ENCODE measurements at places on chromosomes 16 and 17. TPM values are rescaled to one million over a fixed set of nuclear protein-coding genes. Genes with fewer than 3 reads are reported as not detected.
A peak's percentile ranks its signal among the peaks of the same experiment; 100 is the strongest.

The PNMT gene
- not detected for total RNA-seq

The TNFSF13 gene
- total RNA-seq = not detected

The CD300LG gene
- not detected for total RNA-seq

The PRSS36 gene
- not detected for total RNA-seq

The PPY gene
- not detected for total RNA-seq

The DNAAF8 gene
- total RNA-seq = 6.4 TPM

The SLC5A11 gene
- total RNA-seq = 0.50 TPM

The CTDNEP1 gene
- total RNA-seq = 19.8 TPM

The CCR7 gene
- total RNA-seq = not detected

The KRTAP9-7 gene
- not detected for total RNA-seq

GRCh38 chr16:47395733-47396498, 64.9 kb downstream of the ITFG1 start:
- DNase-seq = no peak

DNA sequence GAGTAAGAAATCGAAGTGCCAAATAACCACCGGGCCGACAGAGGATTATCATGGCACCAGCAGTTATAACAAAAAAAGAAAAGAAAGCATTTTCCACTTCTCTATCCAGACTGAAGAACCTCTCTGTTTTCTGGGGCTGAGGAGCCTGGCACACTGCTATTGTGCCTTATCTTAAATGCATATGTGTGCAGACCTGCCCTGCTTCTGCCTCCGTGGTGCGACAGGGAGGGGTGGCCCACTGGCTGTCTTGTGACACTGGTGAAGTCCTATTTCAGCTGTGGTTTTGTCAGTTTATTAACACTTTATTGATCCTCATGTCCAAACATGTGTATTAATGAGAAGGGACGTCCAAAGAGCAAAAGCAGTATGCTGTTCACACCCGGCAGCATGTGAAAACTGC, 55.4 kb downstream of the CDK5R1 start:
- no peak for DNase-seq

- no peak for DNase-seq
Measured at GRCh38 chr17:19019041-19019941, 14.7 kb upstream of the FAM83G start.

- DNase-seq = peak; percentile 49
Measured at GRCh38 chr16:50146479-50147435, 6.3 kb upstream of the TENT4B start.

DNA sequence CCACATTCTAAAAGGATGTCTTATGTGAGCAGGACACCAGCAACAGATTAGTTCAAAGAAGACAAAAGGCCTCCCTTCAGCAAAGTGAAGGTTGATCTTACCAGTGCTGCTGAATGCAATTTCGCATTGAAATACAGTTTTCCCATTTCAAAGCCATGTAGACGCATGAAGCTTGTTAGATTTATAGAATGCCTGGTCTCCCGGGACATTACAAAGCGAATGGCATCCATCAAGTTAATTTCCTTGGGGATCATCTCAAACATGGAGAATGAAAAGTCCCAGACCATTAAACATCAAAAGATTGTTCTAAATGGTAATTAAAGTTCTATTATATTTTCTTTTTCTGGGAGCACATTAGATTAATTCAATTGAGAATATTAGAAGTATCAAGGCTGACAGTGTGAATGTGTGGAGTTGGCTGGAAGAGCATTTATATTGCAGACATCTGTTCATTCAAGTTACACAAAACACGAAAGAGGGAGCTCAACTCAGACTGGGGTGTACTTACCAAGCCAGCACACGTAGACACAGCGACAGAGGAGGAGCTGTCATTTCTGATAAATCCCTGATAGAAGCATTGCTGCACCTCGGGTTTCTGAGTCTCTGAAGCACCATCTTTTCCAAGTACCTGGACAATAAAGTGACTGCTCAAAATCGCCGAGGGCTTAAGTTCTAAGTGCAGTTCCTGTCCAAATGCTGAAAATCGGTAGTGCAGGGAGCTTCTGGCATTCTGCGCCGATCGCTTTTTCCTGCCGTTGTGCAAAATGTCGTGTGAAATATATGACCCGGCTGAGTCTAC, 3.8 kb downstream of the ADAMTS18 start:
- DNase-seq = no peak

- DNase-seq = no peak
Measured at GRCh38 chr17:80692931-80693467, 148.4 kb downstream of the RPTOR start.

- no peak for DNase-seq
Measured at GRCh38 chr17:13263746-13264145, 245.9 kb upstream of the ELAC2 start.

DNA sequence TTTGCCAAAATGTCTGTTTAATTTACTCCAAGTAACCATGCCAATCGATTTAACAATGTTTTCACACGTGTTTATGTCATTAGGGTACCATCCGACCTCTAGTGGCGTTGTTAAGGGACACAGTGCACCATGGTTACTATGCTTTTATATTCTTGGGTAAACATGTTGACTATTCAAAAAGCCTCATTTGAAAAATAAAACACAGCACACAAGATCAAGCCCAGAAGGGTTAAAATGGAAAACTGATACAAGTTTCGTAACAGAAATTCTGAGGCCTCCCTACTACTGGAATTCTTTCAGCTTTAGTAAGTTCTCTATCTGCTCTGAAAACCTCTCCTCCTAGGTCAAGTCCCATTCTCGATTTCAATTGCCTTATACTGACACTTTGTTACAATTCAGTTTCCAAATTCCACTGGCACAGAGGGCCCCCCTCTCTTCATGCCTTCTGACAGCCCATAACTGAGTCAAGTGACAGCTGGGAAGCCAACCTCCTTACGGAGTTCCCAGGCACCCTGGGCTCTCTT, 2.1 kb downstream of the CFAP20 start:
- no peak for DNase-seq

GRCh38 chr17:15309793-15310192, 31.6 kb downstream of the TEKT3 start:
- DNase-seq = no peak

GRCh38 chr17:12492450-12492849, 173.2 kb upstream of the MYOCD start:
- no peak for DNase-seq

DNA sequence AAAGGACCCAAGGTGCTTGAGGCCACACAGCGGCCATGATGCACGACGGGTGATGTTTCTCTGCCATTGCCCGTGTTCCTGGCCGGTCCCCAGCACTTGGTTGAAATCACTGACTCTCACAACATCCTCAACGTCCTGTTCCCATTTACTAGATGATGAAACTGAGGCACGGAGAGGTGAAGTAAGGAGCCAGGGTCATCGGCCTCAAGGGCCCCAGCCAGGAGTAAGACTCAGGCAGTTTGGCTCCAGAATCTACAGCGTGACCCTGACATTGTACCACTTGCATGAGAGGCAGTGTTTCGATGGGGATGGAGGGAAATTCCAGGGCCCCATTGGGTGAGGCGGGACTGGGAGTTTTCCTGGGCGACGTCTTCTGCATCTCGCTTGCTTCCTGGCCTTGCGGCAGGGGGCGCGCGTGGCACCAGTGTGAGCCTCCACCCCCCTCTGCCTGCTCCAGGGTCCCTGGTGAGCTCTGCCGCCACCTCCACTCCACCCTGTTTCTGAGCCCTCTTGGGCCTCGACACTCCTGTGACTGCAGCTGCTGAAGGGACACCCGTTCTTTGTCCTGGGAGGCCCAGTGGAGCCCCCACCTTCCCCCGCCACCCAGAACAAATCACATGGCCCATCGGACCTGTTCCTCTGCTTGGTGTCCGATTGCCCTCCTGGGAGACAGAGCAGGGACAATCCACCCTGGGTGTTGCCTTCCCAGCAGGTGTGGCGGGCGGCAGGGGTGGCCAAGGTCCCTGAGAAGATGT, 133.0 kb upstream of the GSE1 start:
- no peak for DNase-seq

- DNase-seq = peak; percentile 80
Measured at GRCh38 chr17:64505340-64506200, 519 bp downstream of the DDX5 start.

DNA sequence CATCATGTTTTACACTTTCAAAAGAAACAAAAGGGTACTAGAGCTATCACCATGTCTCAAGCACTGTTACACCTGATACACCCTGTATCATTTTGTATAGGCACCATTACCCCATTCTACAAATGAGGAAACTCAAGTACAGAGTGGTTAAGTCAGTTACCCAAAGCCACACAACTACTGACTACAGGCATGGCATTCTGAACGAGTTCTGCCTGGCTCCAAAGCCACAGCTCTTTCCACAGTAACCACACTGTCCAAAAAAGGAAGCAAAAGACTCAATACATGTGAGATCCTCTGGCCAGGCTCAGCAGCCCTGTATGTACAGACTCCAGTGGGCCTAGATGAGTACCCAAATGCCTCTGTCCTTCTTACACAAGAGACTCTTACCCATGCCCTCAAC, 4.7 kb downstream of the DYNC1LI2 start:
- DNase-seq = no peak

- no peak for DNase-seq
Measured at GRCh38 chr17:30952638-30953393, 18.0 kb upstream of the RNF135 start.

GRCh38 chr16:27429981-27430441, 28.0 kb downstream of the IL21R start:
- no peak for DNase-seq
